PC-9 (cell line): ENCODE measurements at places on chromosomes 5 and 9.

GRCh38 chr5:33444542-33444941 is 3.8 kb downstream of the TARS1 start:
- no peak for DNase-seq

GRCh38 chr9:133813749-133814585 is 75.8 kb upstream of the SARDH start:
- DNase-seq = no peak

DNA sequence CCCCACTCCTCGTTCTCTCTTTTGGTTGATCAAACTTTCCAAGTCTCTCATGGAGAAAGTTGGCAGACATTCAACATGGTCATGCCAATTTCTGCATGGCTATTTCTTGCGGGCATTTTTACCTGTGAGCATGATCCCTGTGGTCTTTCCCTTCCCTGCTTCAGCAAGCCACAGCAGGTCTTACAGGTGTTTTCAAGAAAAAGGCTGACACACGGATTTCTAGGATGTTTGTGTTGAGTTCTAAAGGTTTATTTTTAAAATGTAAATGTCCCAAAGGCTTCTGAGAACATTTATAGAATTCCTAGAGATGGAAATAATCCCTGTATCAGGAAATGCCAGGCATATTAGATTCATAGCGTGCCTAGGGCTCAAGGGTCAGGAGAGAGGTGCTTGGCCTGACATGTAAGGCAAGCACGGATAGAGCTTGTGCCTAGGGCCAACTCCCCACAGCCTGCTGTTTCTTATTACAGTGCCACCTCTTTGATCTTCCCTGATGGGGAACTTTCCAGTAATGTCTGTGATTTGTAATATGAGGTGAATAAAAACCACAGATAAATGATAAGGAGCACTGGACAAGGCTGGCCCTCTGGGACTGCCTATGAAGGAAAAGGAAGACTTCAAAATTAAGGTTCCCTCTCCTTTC is 79.8 kb downstream of the MUSK start:
- DNase-seq = peak; percentile 76

GRCh38 chr5:1052641-1053390 is 44.2 kb downstream of the NKD2 start:
- DNase-seq = no peak

DNA sequence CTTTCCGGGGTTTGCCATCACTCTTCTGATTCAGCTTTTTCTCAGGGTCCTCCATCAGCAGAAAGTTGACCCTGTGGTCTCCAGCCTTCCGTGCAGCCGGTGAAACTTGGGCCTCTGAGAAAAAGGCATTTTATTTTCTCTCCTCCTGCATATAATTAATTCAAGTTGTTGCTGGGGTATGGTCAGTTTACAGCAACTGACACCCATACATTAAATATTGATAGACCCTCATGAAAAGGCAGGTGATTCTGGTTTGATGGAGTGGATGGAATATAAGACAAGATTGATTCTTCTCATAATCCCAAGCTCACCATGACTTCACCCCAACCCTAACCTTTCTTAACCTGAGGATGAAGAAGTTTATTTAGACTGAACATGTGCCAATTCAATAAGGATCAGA is at the start of gene GRXCR2:
TSS of gene GRXCR2 (minus strand) at position 101 of the 400 bp plus-strand sequence. CDS start at position 55, 46 bp downstream.
- DNase-seq = no peak

DNA sequence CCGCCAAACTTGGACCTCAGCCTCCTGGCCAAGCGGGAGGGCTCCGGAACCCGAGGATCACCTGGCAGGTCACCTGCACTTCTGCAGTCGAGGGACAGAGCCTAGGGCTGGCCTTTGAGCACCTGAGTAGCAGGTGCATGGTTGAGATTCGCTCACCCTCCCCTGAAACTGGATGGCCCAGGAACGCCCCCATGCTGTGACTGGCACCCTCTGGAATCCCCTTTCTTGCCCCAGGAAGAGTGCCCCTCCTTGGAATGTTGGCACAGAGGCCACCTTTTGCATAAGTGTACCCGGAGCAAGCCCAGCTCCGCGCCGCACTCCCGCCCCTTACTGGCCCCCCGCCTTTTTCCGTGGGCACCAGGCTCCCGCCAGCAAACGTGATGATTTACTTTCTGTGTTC is 112.5 kb upstream of the IER5L start:
- no peak for DNase-seq

DNA sequence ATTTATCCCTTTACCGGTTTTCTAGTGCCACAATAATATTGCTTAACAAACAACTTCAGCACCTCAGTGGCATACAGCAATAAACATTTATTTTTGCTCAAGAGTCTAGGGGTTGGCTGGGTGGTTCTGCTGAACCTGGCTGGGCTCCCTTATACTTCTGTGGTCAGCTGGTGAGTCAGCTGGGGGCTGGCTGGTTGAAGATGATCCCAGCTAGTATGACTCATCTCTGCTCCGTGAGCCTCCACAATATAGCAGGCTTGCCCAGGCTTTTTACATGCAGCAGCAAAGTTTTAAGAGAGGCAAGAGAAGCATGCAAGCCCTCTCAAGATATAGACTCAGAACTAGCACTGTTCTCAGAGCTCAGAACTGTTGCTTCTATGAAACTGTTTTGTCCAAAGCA is 523.5 kb upstream of the CLINT1 start:
- peak; percentile 35 for DNase-seq

DNA sequence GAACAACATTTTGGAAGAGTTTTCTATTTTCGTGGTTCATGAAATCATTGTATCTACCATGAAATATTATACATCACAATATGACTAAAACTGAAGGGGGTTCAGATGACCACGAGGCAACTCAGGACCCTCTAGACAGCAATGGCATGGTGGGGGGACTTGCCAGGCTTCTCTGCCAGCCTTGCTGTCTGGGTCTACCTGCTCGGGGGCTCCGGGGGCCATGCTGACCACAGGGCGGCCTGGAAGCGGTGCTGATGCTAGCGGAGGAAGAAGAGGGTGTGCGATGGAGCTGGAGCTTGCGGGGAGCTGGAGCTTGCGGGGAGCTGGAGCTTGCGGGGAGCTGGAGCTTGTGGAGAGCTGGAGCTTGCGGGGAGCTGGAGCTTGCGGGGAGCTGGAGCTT is 89.2 kb upstream of the IRX4 start:
- no peak for DNase-seq

DNA sequence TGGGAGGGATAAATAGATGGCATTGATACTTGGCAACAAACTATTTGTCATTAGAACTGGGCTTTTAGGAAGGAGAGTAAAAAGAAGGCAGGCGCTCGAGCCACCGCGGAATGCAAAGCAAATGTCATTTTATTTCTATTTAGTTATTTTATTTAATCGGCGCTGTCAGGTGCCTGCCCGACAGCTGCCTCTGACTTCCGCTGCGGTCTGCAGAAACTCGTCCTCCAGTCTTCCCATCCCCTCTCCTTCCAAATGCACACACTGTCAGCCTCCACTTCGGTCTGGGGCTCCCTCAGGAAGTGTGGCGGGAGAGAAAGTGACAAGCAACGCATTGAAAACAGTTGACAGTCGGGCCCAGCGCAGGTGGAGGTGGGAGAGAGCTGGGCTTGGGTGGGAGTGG is 29.3 kb downstream of the ASS1 start:
- no peak for DNase-seq

DNA sequence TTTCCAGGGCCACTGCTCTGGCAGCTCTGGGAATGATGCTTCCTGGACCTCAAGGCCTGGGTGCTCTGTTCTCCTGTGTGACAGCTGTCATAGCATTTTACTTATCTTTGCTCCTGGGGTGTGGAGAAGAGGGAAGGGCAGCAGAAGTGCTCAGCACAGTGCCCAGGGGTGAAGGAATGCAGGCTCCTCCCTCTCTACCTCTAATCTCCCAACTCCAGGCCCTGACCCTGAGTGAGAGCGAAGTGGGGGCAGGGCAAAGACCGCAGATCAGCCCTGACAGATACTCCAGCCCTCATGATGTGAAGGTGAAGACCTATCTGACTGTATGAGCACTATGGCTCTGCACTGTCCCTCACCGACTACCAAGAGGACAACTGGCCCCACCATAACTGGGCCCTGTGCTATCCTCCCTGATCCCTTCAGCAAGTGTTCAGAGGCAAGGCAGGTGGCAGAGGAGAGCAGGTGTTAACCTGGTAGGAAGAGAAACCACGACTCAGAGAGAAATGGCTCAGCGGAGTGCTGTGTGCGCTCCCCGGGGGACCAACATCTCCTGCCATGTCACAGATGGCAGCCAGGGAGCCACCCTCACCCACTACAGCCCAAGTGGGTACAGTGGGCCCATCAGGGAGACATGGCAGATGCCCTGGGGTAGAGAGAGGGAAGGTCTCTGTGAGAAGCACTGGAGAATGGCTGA is 16.8 kb downstream of the ACSL6 start:
- no peak for DNase-seq

DNA sequence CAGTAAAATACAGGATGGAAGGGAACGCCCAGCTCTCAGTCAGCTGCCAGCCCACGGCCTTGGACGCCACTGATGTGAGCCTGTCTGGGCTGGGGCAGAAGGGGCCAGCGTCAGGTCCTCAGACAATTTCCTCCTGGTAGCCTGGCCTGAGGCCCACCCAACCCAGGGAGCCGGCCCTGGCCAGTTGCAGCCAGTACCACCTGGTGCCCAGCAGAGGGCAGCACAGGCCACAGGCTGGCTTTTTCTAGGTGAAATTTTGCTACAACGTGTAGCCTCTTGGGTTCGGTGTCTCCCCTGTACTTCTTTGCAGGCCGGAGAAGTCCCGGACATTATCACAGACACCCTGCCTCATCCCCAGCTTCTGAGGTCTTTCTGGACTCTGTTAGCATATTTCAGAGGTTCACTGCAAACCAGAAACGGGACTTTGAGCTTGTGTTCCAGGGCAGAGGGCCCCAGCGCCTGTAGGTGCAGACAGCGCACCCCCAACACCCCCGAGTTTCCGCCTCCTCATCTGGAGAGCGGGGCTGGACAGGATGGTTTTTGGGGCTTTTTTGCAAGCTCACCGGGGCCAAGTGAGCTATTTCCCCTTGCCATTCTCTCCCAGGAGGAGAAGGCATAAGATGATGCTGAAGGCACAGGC is 45.9 kb upstream of the KCNMB1 start:
- DNase-seq = peak; percentile 45

DNA sequence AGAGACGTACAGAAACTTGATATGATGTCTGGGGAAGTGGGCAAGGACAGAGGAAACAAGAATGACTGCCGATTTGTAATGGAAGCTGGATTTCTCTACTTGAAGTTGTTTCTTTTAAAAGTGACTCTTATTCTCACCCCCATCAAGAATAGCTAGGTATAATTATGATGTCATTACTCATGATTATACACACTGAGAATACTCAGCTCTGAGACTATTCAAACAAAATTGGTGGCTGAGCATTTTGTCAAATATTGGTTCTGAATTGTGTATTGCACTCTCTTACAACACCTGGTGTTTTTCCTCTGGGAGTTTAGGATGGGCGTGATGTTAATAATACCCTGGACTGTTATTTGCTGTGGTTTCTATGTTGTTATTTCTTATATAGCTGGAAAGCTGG is 46.3 kb downstream of the MAST4 start:
- DNase-seq = no peak

GRCh38 chr5:142221091-142221860 is 103.5 kb downstream of the SPRY4 start:
- DNase-seq = no peak
